CD4-positive, alpha-beta T cell treated with Interleukin-21 for 1 hour (primary cell): ENCODE measurements at places on chromosomes 1 and 21.
A peak's percentile ranks its signal among the peaks of the same experiment; 100 is the strongest.

GRCh38 chr1:97837161-97837560 is 83.7 kb downstream of the DPYD start:
- DNase-seq: no peak

GRCh38 chr1:42765269-42765668 is 1.6 kb downstream of the P3H1 start:
- DNase-seq: no peak

DNA sequence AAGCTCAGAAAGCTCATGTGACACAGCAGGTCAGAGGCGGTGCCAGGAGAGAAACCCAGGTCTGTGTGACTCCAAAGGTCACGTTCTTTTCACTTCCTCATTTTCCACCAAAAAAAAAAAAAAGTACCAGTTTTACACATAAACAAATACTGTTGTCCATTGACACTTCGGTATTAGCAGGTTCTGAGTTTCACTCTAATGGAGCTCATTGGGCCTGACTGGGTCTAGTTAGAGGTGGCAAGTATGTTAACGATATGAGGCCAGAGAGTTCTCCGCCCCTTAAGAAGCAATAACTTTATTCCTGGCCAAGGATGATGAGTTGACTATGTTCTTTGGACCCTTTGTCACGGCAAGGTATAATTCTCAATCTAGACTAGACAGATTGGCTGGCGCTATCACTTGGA is 30.0 kb upstream of the SDE2 start:
- DNase-seq: peak; percentile 8

GRCh38 chr1:174448974-174449373 is 1.2 kb downstream of the GPR52 start:
- DNase-seq: no peak

DNA sequence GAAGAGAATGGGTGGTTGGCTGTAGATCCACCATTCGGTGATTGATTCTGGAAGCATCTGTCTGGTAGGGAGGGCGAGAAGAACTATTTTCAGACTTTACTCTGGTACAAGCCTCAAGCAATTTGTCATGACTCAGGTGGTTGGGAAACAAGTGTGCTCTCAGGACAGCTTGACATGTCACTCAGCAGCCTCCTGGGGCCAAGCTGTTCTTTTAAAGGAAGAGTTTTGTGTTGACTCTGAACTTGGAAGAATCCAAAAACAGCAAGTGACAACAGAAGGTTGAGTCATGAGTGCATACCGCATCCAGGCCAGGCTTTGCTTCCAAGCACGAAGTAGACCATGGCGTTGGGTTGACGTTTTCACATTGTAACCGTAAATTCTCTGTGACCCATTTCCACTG is 65.9 kb downstream of the CLIC6 start:
- DNase-seq: no peak
